ENCODE measurements at places on chromosomes 6 and 20.

GRCh38 chr6:13870214-13870830 lies 54.4 kb upstream of the RNF182 start:
- peaks cover 46% of the 10 kb centered on the region for H3K27me3 ChIP-seq
- no peak overlapping the region for H3K27ac ChIP-seq
- no peaks in the 10 kb centered on the region for H3K36me3 ChIP-seq
- no peak overlapping the region for H3K4me3 ChIP-seq

- H3K36me3 ChIP-seq: peaks cover 39% of the 10 kb centered on the region
- H3K4me3 ChIP-seq: no peak overlapping the region
- H3K4me1 ChIP-seq: peaks cover 72% of the 10 kb centered on the region
- no peak for DNase-seq
These were observed 6.1 kb upstream of the ZNF831 start for GRCh38 chr20:59157531-59157930.

DNA sequence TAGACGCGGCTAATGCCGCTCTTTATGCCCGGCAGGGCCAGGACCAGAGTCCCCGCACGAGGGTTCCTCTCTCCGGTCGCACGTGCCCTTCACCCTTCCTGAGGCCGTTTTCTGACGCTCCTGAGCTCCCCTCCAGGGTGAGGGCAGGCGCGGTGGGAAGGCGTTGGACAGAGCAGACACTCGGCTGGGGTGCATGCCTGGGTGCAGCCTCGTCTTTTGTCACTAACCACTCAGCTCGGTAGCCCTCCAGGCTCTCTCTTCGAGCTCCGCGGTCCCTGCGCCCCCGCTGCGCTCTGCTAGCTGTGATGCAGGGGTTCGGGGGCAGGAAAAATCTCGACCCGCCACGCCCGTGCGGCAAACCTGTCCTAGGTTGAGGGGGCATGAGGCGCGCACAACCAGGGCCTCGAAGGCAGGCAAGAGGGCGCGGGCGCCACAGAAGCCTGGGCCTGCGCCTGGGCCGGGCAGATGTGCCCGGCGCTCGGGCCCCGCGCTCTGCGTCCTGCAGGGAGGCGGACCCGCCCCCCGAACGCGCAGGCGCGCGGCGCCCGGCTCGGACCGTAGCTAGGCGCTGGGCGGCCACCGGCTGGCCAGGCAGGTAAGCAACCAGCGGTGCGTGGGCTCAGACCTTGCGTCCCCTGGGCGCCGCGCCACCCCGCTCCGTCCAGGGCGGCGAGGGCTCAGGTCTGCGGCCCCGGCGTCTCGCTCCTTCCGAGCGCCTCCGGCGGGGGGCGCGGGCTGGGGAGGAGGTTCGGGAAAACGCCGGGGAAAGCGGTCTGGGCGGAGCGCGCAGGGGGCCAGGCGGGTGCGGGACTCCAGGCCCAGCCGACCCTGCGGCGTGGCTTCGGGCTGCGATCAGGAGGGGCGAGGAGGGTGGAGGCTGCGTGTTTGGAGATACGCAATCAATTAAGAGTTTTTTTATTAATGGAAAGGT lies at the start of gene L3MBTL1:
Gene L3MBTL1 (plus strand): TSS at position 548 of the 931 bp plus-strand sequence. CDS start 5,807 bp downstream, outside the sequence.
- H3K27ac ChIP-seq: no peak within 1 kb of the TSS
- H3K27me3 ChIP-seq: peaks cover 49% of the 10 kb centered on the region
- no peak for DNase-seq

DNA sequence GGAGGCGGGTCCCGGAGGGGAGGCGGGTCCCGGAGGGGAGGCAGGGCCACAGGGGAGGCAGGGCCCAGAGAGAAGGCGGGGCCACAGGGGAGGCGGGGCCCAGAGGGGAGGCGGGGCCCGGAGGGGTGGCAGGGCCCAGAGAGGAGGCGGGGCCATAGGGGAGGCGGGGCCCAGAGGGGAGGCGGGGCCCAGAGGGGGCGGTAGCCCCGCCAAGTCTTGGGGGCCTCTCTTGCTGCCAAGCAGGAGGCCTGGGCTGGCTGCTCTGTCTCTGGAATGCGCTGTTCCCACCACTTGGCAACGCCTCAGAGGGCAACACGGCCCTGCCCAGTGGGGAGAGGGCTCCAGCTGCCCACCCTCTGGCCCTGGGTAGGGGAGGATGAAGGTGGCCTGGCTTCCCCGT lies 80.5 kb downstream of the YTHDF1 start:
- no peak overlapping the region for H3K27ac ChIP-seq
- no peaks in the 10 kb centered on the region for H3K4me1 ChIP-seq
- H3K27me3 ChIP-seq: peaks cover 25% of the 10 kb centered on the region

DNA sequence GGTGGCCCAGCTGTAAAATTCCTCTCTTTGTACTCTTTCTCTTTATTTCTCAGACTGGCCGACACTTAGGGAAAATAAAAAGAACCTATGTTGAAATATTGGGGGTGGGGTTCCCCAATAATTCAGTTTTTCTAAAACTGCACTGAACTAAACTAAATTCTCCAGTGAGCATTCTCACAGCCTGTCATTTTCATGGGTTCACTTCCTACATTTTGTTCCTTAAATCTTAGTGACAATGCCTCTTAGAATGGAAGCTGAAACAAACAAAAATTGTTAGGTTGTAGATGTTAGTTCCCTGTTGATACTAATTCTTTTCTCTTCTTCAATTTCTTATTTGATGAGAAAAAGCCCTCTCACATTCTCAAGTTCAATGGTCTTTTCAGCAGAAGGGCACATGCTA lies 35.8 kb upstream of the IFNGR1 start:
- H3K4me1 ChIP-seq: peaks cover 10% of the 10 kb centered on the region
- DNase-seq: no peak

DNA sequence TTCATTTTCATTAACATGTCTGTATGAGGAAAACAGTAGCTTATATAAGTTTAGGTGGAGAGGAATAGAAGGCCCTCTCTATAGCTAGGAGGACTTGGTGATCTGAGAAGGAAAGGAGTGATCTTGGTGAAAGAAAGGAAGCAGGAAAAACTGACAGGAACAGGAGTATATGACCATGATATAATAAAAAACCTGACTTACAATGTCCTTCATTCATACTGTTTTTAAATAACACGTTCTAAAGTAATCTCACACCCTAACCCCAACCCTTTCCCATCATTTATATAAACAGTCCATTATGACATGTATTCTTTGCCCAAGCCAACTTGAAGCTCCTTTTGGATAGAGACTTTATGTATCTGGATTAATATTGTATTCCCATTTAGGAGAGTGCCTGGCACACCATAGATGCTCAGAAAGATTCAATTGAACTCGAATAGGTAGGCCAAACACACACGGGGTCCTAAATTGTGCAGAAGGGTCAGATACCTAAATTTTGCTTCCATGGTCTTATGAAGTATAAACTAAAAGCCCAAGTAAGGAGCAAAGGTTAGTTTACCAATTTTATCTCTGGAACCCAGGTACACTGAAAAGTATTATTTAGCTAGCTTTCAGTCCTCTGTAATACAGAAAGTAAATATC lies 75.9 kb downstream of the OR2B2 start:
- H3K36me3 ChIP-seq: peaks cover 8% of the 10 kb centered on the region
- no peaks in the 10 kb centered on the region for H3K27me3 ChIP-seq
- H3K27ac ChIP-seq: no peak overlapping the region
- no peak overlapping the region for H3K4me3 ChIP-seq
- H3K4me1 ChIP-seq: peaks cover 24% of the 10 kb centered on the region

DNA sequence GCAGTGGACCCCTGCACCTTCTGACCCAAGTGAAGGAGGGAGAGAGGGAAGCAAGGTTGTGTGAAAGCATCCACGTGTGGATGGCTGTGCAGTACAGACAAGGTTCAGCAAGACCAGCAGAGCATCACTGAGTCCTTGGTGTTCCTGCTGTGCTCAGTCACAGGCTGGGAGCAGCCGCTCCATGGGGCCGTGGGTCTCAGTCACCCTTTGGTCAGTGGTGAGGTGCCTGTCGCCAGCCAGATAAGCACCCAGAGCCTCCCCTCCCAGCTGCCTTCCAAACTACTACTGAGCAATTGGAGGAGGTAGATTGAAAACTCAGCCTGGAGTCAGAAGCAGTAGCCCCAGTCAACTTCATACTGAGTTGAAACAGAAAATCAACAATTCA lies 218.9 kb downstream of the SLC24A3 start:
- H3K4me3 ChIP-seq: no peak overlapping the region
- H3K27ac ChIP-seq: no peak overlapping the region
- DNase-seq: no peak
- H3K27me3 ChIP-seq: no peaks in the 10 kb centered on the region
- H3K36me3 ChIP-seq: no peaks in the 10 kb centered on the region

GRCh38 chr6:63798378-63798777 lies 162.8 kb downstream of the PHF3 start:
- no peak overlapping the region for H3K27ac ChIP-seq
- no peak overlapping the region for H3K4me3 ChIP-seq
- H3K4me1 ChIP-seq: no peaks in the 10 kb centered on the region
- H3K27me3 ChIP-seq: no peaks in the 10 kb centered on the region
- DNase-seq: no peak

GRCh38 chr20:16661756-16662155 lies 68.1 kb upstream of the SNRPB2 start:
- no peak overlapping the region for H3K4me3 ChIP-seq
- H3K4me1 ChIP-seq: no peaks in the 10 kb centered on the region
- peaks cover 25% of the 10 kb centered on the region for H3K27me3 ChIP-seq
- H3K27ac ChIP-seq: no peak overlapping the region

DNA sequence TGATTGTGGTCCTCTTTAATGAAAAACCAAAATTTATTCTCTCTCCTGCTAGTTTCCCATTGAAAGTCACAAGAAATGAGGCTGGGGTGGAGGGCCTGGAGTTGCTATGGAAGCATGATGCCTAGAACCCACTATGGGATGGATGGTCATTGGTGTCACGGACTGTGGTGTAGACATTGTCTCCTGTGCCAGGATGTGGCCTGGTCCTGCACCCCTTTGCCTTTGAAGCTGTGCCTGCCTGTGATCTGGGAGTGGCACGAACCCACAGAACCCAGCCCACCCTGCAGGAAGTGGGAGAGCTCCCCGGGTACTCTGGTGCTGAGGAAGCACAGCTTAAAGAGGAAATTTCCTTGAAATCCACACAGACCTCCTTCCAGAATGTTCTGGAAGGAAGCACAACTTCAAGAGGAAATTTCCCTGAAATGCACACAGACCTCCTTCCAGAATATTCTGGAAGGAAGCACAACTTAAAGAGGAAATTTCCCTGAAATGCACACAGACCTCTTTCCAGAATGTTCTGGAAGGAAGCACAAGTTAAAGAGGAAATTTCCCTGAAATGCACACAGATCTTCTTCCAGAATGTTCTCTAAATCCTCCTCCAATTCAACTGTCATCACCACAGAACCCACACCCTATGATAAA lies 105.6 kb downstream of the CDH26 start:
- no peaks in the 10 kb centered on the region for H3K36me3 ChIP-seq
- no peak for DNase-seq
- no peak overlapping the region for H3K27ac ChIP-seq
- peaks cover 25% of the 10 kb centered on the region for H3K4me1 ChIP-seq
- H3K27me3 ChIP-seq: no peaks in the 10 kb centered on the region
- H3K4me3 ChIP-seq: peak overlapping the region; percentile 10

- H3K27ac ChIP-seq: peak overlapping the region; percentile 91
- DNase-seq: no peak
- H3K4me1 ChIP-seq: peaks cover 65% of the 10 kb centered on the region
- peaks cover 22% of the 10 kb centered on the region for H3K36me3 ChIP-seq
- no peaks in the 10 kb centered on the region for H3K27me3 ChIP-seq
These were observed 48.6 kb downstream of the RALY start for GRCh38 chr20:34042262-34042661.

GRCh38 chr6:24719125-24719971 lies at the start of gene C6orf62:
Gene C6orf62, minus strand, starts transcription at chr6:24719154. Its CDS starts 486 bp downstream, at chr6:24718668.
- H3K27ac ChIP-seq: peak within 1 kb of the TSS; percentile 100
- peak within 1 kb of the TSS; percentile 100 for H3K4me3 ChIP-seq
- no peaks in the 10 kb centered on the region for H3K27me3 ChIP-seq
- DNase-seq: peak; percentile 36

GRCh38 chr6:6825193-6825784 lies 236.8 kb downstream of the LY86 start:
- no peak overlapping the region for H3K27ac ChIP-seq
- DNase-seq: no peak
- H3K27me3 ChIP-seq: peaks cover 44% of the 10 kb centered on the region

GRCh38 chr6:37602801-37603200 lies 94.9 kb downstream of the MDGA1 start:
- peaks cover 42% of the 10 kb centered on the region for H3K27me3 ChIP-seq
- H3K36me3 ChIP-seq: no peaks in the 10 kb centered on the region
- no peak overlapping the region for H3K27ac ChIP-seq
- H3K4me1 ChIP-seq: no peaks in the 10 kb centered on the region
- no peak overlapping the region for H3K4me3 ChIP-seq

DNA sequence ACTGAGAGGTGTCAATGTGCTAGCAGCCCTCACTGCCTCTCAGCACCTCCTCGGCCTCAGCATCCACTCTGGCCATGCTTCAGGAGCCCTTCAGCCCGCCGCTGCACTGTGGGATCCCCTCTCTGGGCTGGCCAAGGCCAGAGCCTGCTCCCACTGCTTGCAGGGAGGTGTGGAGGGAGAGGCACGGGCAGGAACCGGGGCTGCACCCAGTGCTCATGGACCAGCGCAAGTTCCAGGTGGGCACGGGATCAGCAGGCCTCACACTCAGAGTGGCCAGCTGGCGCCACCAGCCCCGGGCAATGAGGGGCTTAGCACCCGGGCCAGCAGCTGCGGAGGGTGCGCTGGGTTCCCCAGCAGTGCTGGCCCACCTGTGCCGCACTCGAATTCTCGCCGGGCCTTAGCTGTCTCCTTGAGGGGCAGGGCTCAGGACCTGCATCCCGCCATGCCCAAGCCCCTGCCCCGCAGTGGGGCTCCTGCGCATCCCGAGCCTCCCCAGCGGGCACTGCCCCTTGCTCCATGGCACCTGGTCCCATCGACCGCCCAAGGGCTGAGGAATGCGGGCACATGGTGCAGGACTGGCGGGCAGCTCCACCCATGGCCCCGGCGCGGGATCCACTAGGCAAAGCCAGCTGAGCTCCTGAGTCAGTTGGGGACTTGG lies 80.4 kb upstream of the MANEA start:
- peaks cover 3% of the 10 kb centered on the region for H3K4me1 ChIP-seq
- no peaks in the 10 kb centered on the region for H3K27me3 ChIP-seq
